NCI-H2171 (cell line): ENCODE measurements at places on chromosomes 12 and 14.

- DNase-seq: no peak
Observed at GRCh38 chr14:52706286-52706685, 714 bp upstream of the PSMC6 start.

DNA sequence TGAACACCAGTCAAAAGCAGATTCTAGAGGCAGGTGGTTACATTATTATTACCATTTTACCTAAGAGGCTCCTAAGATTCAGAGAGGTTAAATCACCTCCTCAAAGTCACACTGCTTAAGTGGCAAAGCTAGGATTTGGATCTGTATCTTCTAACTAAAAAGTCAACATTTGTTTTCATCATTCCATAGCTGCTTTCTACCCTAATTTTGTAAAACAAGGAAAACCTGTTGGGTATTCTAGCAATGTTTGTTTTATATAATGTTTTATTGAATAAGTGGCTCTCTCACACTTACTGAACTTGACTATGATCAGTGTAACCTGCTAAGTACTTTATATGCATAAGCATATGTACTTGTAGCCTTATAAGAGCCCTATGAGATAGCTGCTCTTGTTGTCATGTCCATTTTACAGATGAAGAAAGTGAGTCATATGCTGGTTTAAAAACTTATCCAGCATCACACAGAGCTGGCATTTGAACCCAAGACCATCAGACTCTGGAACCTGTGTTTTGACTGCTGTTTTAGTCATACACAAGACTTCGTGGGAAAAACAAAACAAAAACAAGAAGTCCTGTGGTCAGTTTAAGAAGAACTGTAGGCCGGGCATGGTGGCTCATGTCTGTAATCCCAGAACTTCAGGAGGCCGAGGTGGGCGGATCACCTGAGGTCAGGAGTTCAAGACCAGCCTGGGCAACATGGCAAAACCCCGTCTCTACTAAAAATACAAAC, 31.7 kb upstream of the EVL start:
- no peak for DNase-seq

GRCh38 chr14:53951627-53952303, 4.9 kb downstream of the BMP4 start:
- no peak for DNase-seq

DNA sequence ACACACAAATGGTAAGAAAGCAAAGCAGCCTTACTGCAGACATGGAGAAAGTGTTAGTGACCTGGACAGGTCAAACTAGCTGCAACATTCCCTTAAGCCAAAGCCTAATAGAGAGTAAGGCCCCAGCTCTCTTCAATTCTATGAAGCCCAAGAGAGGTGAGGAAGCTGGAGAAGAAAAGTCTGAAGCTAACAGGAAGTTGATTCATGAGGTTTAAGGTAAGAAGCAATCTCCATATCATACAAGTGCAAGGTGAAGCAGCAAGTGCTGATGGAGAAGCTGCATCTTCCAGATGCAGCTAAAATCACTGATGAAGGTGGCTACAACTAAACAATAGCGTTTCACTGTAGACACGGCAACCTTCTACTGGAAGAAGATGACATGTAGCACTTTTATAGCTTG, 53.5 kb downstream of the PPP1R12A start:
- DNase-seq: no peak

- no peak for DNase-seq
Observed at GRCh38 chr14:90628825-90629224, 187.4 kb downstream of the TTC7B start.

DNA sequence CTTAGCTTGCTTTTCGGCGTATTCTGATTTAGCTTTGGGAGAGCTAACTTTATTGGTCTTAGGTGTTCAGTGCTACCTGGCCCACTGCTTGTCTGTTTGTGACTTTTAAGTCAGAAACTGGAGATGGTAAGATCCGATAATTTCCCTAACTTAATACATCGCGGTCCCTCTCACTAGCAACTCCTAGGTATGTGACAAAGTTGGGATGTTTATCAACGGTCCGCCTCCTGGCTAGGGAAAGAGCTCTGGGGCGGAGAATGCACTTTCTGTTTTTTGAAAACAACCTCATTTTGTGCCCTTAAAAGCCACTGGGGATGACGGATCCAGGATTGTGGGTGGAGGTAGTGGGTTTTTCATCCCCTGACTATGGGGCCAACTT, 1.2 kb downstream of the CDKN1B start:
- DNase-seq: no peak

DNA sequence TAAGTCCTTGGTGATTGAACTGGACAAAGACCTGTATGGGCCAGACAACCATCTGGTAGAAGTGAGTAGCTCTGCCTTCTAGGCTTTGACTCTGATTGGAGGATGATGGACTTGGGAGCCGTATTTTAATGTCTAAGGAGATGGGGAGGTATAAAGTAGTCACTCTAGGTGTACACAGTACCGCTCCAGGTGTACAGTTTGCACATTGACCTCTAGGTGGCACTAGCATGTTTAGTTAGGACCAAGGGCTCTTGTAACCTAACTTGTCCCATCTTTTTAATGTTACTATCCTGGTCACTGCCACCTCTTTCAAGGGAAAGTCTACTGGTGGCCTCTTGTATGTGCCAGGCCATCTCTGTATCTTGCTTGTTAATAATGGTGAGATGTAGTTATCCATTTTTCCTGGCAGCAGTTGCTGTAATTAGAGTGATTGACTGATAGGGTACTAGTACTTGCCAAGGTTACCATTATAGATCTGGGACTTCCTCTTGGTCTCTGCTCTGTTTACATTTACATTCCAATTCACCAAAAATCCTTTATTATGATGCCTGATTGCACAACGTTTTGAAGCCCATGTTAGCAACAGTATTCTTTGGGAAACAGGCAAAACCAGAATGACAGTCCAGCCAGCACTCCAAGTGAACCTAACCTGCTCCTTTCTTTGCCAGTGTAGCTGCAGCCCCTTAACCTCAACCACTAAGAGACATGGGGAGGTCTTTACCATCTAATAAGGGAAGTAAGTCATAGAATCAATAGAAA, 3.6 kb downstream of the SMARCD1 start:
- DNase-seq: peak; percentile 53

DNA sequence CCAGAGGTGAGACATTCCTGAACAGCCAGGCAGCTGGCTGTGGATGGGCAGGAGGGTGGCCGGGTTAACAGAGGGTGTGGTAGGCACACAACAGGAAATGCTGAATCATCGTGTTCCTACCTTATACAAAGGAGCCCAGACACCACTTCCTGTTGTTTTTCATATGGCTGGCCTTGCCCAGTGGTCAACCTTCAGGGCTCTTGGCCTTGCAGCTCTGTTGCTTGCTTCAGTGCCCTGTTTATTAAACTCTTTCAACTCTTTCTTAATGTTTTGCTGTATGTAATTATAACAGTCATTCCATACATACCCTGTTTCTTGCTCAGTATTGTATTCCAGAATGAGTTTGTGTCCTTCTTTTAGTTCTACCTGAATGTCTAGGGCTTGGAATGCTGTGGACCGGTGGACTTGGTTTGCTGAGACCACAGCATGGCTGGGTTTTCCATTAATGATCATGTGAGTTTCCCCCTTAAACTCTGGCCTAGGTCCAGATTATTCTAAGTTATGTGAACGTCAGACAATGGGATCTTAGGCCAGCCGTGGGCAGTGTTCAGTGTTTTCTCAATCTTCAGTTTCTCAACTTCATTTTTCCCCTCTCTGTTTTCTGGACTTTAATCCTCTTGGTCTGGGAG, 11.9 kb downstream of the CFAP54 start:
- DNase-seq: no peak

DNA sequence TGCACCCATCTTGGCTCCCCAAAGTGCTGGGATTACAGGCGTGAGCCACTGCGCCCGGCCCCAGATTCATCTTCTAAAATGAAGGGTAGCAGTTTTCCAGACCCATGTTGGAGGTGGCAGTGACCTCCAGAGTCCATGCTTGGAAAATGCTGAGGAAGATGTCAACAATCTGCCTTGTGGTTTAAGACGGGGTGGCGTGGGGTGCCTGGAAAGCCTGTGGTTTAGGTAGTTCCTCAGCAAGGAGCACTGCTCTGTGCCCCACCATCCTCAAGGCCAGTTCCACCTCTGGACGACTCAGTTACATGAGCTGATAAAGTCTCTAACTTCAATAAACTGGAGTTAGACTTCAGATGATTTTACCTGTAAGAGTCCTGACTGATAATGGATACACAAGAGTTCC, 48.6 kb downstream of the DRAM1 start:
- no peak for DNase-seq

DNA sequence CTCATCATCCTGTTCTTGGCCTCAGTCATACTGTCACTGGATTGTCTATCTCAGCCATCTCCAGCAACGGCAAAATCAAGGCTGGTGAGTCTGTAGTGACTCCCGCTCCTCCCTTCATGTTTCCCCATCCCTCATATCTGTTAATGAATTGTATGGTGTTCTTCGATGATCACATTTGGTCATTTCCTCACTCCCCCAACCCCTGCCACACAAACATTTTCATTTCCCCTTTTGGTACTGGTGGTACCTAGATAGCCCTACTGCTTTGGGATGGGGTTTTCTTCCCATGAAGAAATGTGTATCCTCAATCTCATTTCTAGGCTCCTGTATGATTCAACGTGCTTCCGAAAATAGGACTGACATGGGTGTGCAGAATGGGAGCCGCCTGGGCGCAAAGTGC, 2.7 kb upstream of the KLHL33 start:
- DNase-seq: no peak

GRCh38 chr14:98701377-98701776, 570.6 kb downstream of the BCL11B start:
- DNase-seq: no peak
